ENCODE measurements at places on chromosomes 2 and 18. TPM values are rescaled to one million over a fixed set of nuclear protein-coding genes. Genes with fewer than 3 reads are reported as not detected.

TMEM185B gene
- total RNA-seq, result 29.6 TPM

FAM237A gene
- not detected for total RNA-seq

HJURP gene
- total RNA-seq, result 0.42 TPM

ASIC4 gene
- not detected for total RNA-seq

CIB4 gene
- not detected for total RNA-seq

DNA sequence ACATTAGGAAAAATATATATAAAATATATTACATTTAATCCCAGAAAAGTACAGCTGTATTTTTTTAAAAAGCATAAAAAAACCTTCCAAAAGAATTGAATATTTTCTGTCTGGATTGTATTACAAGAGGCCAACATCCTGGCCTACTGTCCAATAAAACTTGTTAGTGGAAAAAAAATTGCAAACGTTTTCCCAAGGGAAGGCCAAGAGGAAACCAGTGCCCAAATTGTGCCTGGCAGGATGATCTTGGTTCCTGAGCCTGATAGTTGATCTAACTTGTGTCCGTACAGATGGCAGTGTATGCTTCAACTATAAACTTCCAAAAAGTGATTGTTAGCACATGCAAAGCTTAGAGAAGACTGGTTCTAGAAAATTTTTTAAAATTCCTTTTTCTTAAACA, 90.6 kb upstream of the LPIN2 start:
- no peak for DNase-seq
- H3K4me1 ChIP-seq, result no peaks in the 10 kb centered on the region
- H3K36me3 ChIP-seq, result no peaks in the 10 kb centered on the region
- no peak overlapping the region for H3K4me3 ChIP-seq

DNA sequence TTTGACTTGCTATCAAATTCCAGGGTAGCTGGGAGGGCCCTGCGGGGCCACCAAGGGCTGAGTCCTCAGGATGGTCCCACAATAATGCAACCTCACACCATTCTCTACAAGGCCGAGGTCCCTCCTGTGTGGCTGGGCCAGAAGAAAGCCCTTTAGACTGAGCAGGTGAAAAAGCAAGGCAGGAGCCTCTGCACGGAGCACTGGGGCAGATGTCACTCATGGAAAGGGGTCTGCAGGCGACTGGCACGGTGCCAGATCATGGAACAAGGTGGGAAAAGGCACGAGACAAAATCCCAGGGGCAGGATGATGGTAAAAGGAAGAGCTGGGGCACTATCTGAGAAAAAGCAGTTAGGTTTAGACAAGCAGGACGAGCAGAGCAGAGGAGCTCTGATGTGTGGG, 16.1 kb downstream of the HJURP start:
- H3K27ac ChIP-seq, result no peak overlapping the region
- DNase-seq, result no peak
- H3K36me3 ChIP-seq, result no peaks in the 10 kb centered on the region
- no peaks in the 10 kb centered on the region for H3K4me1 ChIP-seq
- H3K4me3 ChIP-seq, result no peak overlapping the region

DNA sequence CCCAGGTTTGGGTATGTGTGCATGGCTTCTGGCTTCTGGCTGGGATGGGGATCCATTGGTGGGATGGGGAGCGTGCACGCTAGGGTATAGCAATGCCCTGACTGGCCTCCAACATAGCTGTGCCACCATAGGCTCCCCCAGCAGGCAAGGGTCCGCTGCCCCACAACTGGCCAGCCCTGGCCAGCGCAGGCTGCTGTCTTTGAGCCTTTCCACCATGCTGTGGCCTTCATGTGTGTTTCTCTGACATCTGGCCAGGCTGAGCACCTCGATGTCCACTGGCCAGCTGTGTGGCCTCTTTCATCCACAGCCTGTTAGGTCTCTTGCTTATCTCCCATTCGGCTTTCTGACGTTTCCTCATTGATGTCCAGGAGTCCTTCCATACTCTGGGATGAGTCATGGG, 231.3 kb downstream of the NDUFA10 start:
- no peak overlapping the region for H3K27ac ChIP-seq
- H3K36me3 ChIP-seq, result no peaks in the 10 kb centered on the region
- no peak overlapping the region for H3K4me3 ChIP-seq
- no peaks in the 10 kb centered on the region for H3K4me1 ChIP-seq

DNA sequence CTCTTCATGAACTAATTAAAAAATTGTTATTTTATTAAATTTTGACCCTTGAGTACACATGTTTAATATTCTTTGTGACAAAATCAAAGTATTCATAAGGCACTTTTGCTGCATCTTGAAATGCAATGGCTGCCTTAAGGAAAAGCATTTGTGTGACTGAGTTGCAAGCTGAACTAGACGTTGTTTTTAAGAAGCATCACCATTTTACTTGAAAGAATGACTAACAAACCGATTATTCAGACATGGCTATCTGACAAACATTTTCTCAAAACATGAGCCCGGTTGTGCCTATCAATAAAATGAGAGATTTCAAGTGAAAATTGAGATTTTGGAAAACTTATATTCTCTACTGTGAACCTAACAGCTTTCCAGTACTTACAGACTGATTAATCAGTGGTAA, 2.8 kb downstream of the GCFC2 start:
- H3K4me3 ChIP-seq, result no peak overlapping the region
- peaks cover 5% of the 10 kb centered on the region for H3K4me1 ChIP-seq
- H3K27me3 ChIP-seq, result no peaks in the 10 kb centered on the region
- DNase-seq, result no peak
- H3K36me3 ChIP-seq, result peaks cover 5% of the 10 kb centered on the region
